ENCODE measurements at places on chromosomes 12 and 14.

DNA sequence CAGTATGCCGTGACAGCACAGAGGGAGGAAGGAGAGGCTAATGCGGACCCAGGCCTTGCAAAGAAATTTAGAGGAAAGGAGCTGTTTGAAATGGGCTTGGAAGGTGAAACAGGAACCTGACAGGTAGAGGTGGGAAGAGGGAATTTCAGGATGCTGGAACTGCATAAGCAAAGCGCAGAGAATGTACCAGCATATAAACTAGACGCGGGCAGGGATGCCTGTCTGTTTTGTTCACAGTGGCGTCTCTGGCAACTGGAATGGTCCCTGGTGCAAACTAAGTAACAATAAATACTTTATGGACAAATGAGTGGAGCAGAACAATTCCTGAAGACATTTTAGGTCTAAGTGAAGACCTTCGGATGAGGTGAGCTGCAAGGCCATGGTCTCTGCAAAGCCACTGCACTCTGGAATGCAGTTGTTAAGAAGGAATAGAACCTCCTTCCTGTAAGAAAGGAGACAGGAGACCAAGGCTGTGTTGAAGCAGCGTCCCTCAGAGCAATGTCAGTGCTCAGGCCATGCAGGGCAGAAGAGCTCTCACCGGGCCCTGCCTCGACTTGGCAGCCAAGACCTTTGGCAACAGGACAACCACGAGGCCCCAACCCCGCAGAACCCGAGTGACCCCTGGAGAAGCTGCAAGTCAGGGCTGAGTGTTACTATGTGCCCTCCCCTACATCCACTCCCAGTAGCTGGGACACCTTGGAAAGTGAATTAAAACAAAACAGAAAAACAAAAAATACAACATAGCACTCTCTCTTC lies 42.8 kb downstream of the PITPNM2 start:
- no peak for DNase-seq

- no peak for DNase-seq
These were observed 321.4 kb upstream of the LRFN5 start for GRCh38 chr14:41285186-41285748.

DNA sequence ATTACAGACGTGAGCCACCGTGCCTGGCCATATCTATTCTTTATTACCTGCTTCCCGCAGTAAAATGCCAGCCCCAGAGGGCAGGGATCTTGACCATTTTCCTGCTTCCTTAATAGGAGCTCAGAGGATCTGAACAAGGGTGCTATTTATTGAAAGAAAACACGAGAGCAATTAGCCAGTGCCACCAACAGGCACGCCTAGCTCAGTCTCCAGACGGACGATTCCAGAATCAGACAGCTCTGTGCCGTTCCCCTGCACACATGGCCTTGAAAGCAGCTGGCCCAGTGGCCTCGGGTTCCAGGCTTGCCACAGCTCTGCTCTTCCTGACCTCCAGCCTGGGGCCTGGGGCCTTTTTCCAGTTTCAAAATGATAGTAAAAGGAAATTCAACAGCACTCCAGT lies 135.2 kb upstream of the RFLNA start:
- DNase-seq: no peak

DNA sequence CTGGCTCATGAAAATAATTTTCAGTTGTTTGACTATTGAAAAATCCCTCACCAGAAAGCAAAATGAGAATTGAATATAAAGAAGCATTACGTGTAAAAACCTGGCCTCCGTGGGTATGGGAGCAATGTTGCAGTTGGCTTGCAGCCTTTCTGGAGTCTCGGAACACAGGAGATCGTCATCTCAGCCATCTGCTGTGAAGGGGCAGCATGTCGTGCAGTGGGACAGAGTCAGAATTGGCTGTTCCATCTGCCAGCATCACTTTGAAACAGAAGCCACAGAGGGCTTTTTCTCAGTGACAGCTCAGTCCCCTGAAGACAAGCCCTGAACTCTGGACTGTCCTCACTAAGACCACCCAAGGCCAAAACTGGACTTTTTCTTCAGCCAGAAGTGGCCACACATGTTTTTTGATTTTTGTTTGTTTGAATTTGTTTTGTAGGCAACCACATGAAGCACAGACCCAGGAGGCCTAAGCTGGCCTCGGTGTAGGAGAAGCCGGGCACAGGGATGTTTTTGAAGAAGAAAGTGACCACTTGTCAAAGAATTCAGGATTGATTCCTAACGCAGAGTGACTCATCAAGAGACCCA lies 170.8 kb upstream of the DYRK2 start:
- no peak for DNase-seq

DNA sequence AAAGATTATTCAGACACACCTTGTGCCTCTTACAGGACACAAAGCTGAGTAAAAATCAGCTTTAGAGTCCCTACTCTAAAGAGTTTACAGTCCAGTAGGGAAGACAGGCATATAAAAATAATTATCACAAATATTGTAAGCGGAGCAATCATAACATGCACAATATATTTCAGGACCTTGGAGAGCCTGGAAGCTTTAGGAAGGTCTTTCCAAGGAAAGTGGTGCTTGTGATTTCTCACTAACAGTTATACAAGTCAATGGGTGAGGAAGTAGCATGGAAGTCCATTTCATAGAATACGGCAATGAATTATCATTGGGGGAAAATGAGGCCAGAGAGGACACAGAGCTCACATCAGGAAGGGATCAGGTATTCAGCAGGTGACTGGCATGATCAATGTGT lies 268.3 kb downstream of the C12orf50 start:
- DNase-seq: no peak

GRCh38 chr14:75011356-75011994 lies 8.8 kb downstream of the EIF2B2 start:
- no peak for DNase-seq

GRCh38 chr12:20523658-20524057 lies 155.3 kb downstream of the PDE3A start:
- DNase-seq: no peak

DNA sequence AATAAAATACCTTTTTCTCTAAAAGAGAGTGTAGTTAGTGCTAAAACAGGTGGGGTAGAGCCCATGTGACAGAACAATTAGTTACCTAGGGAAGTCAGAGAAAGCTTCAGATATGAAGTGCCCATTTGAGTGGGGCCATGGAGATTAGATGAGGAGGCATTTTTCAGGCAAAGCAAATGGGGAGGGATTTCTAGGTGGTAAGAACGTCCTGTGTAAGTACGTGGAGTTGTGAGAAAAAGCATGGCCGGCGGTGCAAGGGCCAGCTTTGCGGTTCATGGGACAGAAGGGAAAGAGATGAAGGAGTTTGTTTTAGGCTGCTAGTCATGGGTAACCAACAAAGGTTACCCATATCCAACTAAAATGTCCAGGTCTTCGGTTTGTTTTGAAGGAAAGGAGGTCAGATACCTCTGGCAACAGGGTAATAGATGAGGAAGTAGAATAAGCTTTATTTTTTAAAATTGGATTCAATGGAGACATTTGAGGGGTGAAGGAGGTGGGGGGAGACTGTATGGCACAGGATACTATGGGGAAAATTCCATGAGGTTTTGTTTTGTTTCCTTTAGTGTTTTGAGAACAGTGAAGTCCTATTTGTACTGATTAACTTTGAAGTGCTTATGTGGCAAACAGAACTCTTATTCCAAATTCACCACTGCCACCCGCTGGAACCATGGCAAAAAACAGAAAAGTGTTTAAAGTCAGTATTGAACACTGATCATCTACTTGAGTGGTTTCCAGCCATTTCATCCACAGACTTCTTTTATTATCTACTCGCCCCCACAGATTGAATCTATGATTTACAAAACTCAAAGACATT lies 10.0 kb upstream of the SNRPF start:
- no peak for DNase-seq

- DNase-seq: no peak
These were observed 144.4 kb upstream of the PWP1 start for GRCh38 chr12:107541001-107541705.

GRCh38 chr14:100755649-100756048 lies 29.0 kb downstream of the DLK1 start:
- no peak for DNase-seq

- DNase-seq: no peak
These were observed 21.3 kb downstream of the POU6F1 start for GRCh38 chr12:51196547-51196946.

GRCh38 chr12:109473006-109473405 lies 4.1 kb downstream of the KCTD10 start:
- no peak for DNase-seq

- DNase-seq: no peak
These were observed 102.1 kb upstream of the DAAM1 start for GRCh38 chr14:59086241-59086882.

GRCh38 chr12:107513636-107514400 lies 171.8 kb upstream of the PWP1 start:
- DNase-seq: no peak

- DNase-seq: no peak
These were observed 18.8 kb downstream of the RPH3A start for GRCh38 chr12:112810235-112810917.

DNA sequence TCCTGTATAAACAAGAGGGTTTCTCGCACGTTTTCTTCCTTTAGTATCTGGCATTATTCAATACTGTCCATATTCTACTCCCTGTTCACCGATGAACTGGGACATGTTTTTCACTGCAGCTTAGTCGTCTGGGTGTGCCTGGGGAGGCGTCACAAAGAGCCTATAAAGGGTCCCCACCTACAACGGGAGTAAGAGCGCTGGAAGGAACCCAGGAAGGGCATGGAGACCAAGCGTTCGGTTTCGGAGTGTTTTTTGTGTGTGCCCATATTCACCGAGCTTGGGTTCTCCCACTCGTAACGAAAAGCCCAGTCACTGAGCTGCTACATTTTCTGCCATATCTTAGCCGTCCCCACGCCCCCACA lies 592 bp upstream of the USP15 start:
- DNase-seq: no peak

DNA sequence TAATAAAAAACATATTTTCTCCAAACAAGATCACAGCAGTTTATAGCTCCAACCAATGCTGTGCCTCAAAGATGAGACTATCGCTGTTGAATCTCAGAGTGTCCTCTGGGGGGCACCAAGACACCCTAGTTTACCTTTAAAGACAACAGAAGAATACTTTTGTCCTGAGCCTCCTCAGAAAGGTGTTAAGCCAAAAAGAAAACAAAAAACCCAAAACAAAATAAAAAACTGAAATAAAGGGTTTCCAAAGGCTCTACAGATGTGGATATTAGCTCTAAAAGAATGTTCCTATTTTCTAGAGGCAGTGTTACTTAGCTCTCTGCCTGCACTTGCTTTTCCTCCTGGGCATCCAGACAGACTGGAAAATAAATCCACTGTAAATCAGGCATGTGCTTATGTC lies 86.9 kb upstream of the TTC7B start:
- DNase-seq: peak; percentile 24

GRCh38 chr14:92511453-92512238 lies 1.9 kb upstream of the RIN3 start:
- DNase-seq: no peak

DNA sequence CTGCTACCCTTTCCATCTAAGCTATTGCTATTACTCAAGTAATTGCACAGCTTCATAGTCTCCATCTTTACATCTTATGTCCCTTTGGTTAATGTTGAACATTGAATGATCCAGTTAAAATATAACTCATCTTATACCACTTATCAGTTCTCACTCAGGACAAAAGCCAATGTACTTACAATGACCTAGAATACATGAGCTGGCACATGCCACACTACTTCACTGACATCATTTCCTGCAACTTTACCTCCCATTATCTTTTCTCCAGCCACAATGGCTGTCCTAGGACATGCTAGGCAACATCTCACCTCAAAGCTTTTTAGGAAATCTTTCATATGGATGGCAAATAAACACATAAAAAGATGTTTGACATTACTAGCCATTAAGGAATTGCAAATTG lies 309.2 kb downstream of the FOXG1 start:
- DNase-seq: no peak

- no peak for DNase-seq
These were observed 111.2 kb upstream of the SLC38A2 start for GRCh38 chr12:46483572-46484395.

- DNase-seq: no peak
These were observed 95.2 kb upstream of the PWP1 start for GRCh38 chr12:107590413-107590812.

GRCh38 chr12:3230758-3231375 lies 153.7 kb downstream of the TSPAN9 start:
- DNase-seq: no peak

DNA sequence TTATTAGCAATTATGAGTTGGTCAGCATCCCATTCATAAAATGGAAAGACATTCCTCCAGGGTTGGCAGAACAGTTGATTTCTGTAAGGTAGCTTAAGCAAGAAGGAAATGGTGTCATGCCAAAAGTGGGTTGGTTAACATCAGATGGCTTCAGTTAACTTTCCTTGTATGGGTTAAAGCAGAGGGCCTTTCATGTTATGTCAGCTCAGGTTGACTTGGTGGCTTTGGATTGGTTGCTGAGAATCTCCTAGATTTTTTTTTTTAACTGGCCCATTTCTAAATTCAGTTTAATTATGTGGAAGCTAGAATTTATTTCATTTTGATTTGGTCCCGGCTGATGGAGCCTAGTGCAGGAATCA lies 87.8 kb downstream of the BBS10 start:
- DNase-seq: no peak

GRCh38 chr12:53539526-53539925 lies 32.2 kb upstream of the NPFF start:
- no peak for DNase-seq

GRCh38 chr12:31323391-31324115 lies 2.4 kb downstream of the SINHCAF start:
- peak; percentile 30 for DNase-seq

- no peak for DNase-seq
These were observed 256.8 kb downstream of the PCNX1 start for GRCh38 chr14:71163842-71164629.

GRCh38 chr12:25985316-25986175 lies 27.1 kb downstream of the RASSF8 start:
- DNase-seq: no peak

DNA sequence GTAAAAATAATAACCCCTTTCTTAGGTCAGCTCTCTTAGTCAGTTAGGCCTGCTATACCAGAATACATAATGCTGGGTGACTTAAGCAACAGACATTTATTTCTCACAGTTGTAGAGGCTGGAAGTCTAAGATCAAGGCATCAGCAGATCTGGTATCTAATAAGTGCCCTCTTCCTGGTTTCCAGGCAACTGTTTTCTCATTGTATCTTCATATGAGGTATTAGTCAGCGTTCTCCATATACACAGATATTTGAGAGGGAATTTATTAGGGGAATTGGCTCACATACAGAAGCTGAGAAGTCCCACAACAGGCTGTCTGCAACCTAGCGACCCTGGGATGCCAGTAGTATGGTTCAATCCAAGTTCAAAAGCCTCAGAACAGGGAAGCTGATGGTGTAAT lies 896.0 kb downstream of the GALC start:
- no peak for DNase-seq

- DNase-seq: no peak
These were observed 68.3 kb downstream of the DYRK2 start for GRCh38 chr12:67716817-67717216.

- DNase-seq: no peak
These were observed 46.1 kb downstream of the TMTC3 start for GRCh38 chr12:88188180-88188579.

All from activated CD4-positive, alpha-beta T cell treated with anti-CD3 and anti-CD28 coated beads for 24 hours (primary cell).